Jurkat, Clone E6-1 (cell line): ENCODE measurements at places on chromosomes 7 and 10.

DNA sequence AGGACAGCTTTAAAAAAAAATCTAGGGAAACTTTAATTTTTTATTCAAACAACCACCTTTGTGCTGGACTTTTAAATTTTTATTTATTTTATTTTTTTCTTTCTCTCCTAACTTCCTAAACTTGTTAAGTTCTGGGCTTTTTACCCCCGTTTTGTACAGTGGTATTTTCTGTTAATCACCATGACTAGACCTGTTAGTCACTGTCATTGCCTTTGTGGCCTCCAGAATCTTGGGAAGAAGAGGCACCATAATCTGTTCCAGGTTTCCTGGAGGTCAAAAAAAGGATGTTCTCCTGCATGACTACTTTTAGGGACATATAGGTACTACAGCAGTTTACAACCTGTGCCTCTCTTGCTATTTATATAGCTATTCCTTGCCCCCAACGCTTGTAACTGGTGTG, 31.1 kb upstream of the DDX50 start:
- no peak for DNase-seq

GRCh38 chr10:24642921-24643678, 80.6 kb downstream of the ARHGAP21 start:
- DNase-seq, result peak; percentile 61

DNA sequence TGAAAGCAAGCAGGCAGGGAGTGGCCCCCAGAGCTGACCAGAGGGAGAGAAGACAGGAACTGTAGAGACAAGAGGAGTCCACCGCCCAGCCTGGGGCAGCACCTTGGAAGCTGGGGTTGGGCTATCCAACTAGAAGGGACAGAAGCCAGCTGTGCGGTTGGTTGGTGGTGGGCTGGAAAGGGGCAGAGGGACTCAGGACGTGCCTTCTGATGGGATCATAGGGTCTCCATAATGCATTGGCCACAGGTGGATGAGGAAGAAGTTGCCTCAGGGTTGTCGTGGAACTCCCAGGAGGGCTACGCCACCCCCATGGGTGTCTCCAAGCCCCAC, 114.0 kb upstream of the RET start:
- DNase-seq, result no peak

DNA sequence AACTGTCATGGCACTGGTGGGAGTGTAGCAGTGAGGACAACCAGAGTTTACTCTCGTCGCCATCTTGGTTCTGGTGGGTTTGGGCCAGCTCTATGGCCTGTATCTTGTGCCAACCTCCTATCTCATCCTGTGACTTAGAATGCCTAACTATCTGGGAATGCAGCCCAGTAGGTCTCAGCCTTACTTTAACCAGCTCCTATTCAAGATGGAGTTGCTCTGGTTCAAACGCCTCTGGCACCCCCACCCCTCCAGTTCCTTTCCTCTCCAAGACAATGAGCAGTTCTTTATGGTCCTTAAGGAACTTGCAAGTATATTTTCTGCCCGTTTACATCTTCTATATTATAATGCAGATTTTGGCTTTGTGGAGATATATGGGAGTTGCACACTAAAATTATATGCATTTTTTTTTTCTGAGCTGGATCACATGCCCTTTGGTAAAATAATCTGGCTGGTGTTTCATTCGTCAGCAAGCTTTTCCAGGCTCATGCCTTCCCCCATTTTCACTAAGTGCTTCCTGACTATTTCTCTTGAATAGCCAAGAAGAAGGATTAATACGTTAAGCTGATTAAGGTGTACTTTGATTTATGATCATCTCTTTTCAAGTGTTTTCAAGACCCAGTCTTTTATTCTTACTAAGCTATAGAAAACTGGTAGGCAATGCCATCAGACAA, 11.2 kb upstream of the WIPF3 start:
- DNase-seq, result no peak
